Activated CD4-positive, alpha-beta memory T cell treated with anti-CD3 and anti-CD28 coated beads for 36 hours (primary cell): ENCODE measurements at places on chromosomes 1 and 21. TPM values are rescaled to one million over a fixed set of nuclear protein-coding genes. Genes with fewer than 3 reads are reported as not detected.

Gene BCL2L15
- total RNA-seq = 0.93 TPM

Gene RAB7B
- total RNA-seq = not detected

Gene MARCKSL1
- total RNA-seq = 14.6 TPM

- DNase-seq = no peak
Measured at GRCh38 chr1:50420689-50421365, 2.4 kb downstream of the DMRTA2 start.

DNA sequence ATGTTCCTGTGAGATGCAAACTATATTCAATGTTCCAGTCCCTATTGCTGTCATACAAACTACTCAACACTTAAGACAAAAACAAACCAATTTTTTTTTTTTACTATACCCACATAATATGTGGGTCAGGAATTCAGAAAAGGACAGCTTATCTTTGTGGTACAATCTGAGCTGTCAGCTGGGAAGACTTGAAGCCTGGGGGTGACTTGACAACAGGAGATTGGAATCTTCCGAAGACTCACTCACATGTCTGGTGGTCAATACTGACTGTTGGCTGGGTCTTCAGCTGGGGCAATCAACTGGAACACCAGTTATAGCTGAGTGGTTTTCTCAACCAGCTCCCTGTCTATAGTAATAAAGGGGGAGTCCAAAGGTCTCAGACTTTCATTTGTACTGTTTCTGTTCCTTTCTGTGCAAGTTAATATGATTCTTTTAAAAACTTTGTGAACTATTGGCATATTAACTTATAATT is 81.7 kb upstream of the ATP1B1 start:
- no peak for DNase-seq

GRCh38 chr1:59673573-59674450 is 140.9 kb upstream of the HOOK1 start:
- DNase-seq = no peak

DNA sequence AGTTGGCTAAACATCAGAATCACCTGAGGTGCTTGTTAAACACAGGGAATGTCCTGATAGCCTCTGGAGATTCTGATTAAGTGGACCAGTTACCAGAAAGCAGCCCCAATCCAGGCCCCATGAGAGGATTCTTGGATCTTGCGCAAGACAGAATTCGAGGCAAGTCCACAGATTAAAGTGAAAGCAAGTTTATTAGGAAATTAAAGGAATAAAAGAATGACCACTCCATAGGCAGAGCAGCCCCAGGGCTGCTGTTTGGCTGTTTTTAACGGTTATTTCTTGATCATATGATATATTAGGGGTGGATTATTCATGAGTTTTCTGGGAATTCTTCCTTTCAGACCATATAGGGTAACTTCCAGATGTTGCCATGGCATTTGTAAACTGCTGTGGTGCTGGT is 176.2 kb downstream of the ROR1 start:
- no peak for DNase-seq
